ENCODE measurements at places on chromosomes 7 and 10.

- no peak for DNase-seq
Observed at GRCh38 chr7:67344481-67345193, 348.0 kb downstream of the TYW1 start.

DNA sequence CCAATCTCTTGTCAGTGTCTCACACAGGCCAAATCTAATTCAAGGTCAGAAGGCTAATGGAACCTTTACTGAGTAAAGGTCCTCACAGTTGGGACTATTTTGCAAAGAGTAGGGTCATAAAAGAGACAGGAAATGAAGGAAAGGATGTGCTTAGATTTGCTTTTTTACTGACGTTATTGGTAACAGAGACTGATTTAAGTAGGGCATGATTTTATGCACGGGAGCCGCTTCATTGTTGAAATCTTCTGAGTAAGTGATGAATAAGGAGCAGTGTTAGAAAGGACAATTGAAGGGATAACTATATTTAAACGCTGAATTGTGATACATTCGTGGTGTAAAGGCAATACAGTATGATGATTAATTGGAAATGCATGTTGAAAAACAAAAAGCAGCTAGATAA, 261.5 kb downstream of the MALRD1 start:
- DNase-seq = no peak

DNA sequence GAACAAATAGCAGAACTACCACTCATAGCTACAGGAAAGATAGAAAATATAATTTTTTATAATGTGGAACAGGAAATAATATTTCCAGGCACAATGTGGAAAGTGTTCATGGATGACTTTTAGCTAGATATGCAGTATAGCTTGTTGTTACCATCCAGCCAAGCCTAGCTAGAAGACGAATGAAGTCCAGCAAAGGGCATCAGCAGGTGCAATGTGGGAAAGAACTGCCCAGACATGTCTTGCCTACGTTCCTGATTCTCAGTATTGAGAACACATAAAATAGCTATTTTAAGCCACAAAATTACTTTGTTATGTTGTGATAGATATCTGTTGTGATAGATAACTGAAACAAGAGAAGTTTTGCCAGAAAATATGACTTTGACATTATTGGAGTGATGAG, 1690.0 kb upstream of the LRRTM3 start:
- no peak for DNase-seq

DNA sequence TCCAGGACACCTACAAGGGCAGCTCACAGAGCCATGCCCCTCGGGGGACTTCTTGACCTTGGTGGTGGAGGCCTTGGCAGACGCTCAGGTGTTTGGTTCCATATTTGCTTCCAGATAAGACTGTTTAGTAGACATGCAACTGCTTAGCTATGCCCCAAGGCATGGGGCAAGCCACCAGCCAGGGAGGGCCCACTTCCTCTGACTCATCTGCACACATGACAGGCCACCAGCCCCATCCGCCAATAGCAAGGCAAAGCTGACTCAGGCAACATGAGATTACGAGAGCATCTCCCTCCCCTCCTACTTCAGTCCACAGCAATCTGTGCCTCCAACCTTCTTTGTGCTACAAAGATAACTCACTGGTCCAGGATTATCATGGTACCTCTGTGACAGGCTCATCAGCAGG, 54.9 kb downstream of the KCNMA1 start:
- peak; percentile 62 for DNase-seq

GRCh38 chr7:20075992-20076820, 141.0 kb downstream of the MACC1 start:
- no peak for DNase-seq

GRCh38 chr10:22612318-22612717, 102.1 kb downstream of the PIP4K2A start:
- DNase-seq = no peak

GRCh38 chr10:75762431-75762802, 331.0 kb downstream of the LRMDA start:
- DNase-seq = no peak

- DNase-seq = no peak
Observed at GRCh38 chr10:49357910-49358309, 38.0 kb downstream of the DRGX start.

DNA sequence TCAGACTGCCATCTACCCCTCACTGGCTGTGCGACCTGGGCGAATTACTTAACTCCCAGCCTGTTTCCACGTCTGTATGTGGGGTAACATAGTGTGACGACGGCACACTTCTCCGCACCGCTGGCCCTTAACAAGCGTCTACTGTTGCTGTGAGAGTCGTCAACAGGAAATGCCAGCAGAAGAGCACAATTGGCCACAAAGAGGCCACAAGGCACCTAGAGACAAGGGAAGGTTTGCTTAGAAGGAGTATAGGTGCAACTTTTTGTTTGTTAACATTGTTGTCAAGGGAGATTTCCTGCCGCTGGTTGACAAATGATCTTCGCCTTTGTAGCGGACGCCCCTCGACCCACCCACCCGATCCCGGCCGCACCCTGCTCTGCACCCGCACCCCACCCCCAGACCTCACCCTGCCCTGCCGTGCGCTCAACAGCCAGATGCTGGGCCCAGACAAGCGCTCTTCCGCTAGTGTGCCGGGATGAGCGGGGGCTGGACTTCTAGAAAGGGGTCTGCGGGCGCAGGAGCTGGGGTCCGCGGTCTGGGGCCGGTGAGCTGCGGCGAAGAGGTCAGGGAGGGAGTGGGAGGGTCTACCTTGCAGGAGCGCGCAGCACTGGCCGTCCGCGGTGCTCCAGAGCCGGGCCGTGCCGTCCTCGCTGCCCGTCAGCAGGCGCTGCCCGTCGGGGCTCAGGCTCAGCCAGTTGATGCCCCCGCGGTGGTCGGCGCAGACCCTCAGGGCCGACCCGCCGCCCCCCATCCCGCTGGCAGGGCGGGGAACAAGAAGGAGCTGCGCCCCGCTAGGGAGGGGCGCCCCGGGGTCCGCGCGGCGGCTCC, 785 bp downstream of the WDR86 start:
- DNase-seq = no peak

- no peak for DNase-seq
Observed at GRCh38 chr7:141468341-141468740, 82.9 kb upstream of the AGK start.

- DNase-seq = no peak
Observed at GRCh38 chr7:135799881-135800280, 51.3 kb upstream of the FAM180A start.

DNA sequence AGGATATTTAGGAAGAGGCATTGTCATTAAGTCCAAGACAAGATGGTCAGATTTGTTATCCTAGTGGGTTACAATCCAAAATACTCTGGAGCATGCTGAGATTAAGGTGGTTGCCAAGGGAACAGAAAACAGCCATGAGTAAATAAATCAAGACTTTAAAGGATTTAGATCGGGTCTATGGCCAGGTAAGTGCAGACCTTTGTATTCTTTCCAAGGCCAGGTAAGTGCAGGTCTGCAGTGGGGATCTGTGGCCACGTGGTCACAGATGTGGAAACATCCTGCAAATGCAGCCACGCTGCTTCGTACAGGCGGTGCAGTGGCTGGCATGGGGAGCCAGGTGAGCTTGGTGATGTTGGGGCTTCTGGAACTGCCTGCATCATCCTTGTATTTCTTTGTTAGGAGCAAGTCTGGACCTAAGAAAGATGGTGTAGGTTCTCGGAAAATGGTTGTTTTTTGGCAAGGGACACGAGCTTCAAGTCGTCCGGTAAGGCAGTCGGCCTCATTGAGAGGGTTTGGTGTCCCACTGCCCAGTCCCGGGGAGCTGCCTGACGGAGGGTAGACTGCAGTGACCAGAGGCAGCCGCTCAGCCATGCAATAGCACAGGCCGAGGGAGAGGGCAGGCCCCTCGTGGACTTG, 21.8 kb downstream of the ZNF775 start:
- no peak for DNase-seq

- DNase-seq = no peak
Observed at GRCh38 chr7:130458257-130458656, 17.4 kb upstream of the CEP41 start.

- DNase-seq = no peak
Observed at GRCh38 chr10:35607475-35608327, 2.6 kb downstream of the GJD4 start.

DNA sequence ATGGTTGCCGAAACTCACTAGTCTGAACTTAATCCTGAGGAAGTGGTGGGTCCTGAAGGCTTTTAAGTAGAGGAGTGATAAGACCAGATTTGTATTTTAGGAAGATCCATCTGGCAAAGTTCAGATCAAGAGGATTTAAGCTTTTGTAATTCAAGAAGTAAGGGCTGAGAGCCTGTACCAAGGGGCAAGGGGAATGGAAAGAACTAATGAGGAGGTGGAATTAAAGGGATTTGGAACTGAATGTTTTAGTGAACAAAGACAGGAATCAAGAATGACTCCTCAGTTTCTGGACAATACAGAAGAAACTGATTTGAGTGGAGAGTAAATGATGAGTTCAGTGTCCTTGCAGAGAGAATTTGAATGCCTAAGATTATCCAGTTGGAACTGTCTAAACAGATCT, 249.0 kb downstream of the C7orf25 start:
- DNase-seq = no peak

DNA sequence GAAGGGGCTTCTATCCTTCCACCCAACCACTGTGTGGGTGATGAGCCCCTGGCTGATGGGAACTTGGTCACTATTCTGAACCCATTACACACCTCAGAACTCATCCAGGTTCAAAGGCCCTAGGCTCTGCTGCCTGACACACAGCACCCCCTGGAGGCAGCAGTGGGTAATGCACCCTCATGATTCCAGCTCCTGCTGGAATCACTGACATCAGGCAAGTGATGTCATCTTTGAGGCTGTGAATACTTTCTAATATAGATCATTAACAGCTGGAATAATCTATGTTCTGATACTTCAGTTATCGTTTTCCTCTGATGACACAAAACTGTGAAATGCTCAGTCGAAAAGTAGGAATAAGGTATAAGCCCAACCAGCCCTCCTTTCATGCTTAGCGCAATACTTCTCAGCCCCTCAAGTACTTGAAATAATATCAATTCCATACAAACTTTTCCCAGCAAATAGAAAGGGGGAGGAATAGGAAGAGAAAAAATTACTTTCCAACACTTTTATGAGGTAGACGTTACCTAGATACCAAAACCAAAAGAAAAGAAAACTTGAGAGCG, 7.5 kb upstream of the RBP3 start:
- DNase-seq = peak; percentile 15

DNA sequence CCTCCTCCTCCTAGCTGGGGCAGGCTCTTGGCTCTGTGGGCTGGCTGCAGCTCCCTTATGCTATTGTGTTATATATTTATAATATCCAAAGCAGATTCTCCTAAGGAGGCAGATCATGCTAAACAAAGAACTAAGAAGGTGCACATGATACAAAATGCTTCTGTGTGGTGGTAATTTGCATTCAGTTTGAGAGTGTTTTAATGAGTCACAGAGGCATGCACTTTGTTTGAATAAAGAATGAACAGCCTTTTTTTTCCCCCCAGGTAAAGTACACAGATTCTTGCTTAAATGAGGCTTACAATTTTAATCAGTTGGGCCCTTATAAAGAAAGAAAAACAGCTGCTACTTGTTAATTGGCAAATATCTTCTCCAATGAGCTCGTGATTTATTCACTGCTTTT, 95.0 kb downstream of the FANK1 start:
- no peak for DNase-seq

DNA sequence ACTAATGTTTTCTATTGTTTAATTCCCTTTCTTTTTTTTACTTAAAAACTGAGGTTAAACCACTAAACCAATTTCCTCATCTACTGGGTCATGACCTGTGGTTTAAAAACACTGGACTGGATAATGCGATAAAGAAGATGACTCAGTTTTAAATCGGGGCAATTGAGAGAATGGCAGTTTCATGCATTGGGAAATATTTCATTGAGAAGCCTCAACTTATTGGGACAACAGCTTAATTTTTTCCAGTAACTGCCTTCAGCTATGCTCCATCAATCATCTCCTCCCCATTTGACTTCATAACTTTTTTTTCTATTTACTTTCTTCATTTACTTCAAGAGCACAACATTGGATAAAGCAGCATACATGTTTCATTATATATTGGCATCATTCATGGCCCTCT, 61.8 kb upstream of the MET start:
- DNase-seq = peak; percentile 49

DNA sequence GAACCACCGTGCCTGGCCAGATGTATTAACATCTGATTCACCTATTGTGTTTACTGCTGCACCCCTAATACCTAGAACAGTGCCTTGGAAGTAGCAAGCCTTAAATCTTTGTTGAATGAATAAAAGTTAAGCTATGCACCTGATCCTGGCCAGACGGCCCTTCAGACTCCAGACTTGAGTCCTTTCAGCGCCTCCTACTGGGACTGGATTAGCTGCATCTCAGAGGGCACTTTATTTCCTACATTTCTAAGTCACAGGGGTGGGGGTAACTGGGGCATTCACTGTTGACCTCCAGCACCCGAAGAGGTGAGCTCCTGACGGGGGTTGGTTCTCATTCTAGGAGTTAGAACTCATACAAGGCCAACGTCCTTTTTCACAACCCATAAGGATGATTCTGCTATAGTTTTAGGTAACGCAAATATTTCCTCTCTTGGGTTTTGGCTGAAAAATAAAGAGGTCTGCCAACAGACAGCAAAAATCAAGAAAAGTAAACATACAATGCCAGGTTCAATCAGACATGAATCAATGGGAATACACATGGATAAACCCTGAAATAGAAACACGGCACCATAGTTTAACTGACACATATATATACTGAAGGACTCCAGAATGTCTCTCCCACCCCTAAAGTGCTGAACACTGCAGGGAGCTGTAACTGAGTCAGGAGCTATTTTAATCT, 48.0 kb upstream of the DLG5 start:
- DNase-seq = no peak

DNA sequence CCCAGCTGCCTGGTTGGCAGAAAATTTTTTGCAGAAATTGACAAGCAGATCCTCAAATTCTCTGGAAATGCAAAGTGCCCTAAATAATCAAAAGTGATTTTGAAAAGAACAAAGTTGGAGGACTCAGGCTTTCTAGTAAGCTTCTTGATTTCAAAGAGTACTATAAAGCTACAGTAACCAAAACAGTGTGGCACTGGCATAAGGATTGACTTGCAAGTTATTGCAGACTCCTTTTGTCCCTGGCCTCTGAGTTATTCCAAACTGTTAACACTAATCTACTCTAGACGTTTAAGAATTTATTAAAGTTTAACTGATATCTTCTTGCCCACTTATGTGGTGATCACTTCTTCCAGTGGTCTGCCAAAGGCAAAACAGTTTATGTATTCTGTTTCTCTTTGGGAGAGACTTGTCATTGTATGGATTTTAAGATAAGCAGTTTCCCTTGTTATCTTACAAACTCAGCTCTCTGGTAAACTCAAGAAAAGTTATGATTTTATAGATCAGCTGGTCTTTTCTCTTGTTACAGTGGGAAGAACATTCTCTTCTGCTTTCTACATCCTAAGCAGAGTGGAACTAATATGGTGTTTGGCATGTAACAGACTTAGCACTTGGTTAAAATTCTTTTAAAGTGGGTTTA, 41.4 kb downstream of the LOXL4 start:
- DNase-seq = no peak

All from HS-5 (cell line).